ENCODE measurements at places on chromosomes 16 and 17.

DNA sequence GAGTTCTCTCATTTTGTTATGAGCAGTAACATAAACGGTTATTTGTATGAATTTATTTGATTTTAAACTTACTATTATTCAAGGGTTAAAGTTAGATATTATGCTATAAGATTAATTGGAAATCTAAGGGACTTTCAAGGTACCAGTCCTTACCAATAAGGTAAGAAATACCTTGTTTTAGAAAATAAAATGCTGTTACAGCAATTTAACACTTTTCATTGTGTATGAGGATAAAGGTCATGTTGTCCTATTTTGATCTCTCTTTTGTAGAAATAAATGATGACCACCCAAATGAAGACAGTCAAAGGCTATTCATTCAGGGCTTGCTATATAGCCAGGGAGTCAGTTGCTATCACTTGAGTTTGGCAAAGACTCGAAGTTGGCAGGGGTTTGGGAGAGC, 1185.9 kb upstream of the GOT2 start:
- DNase-seq: no peak

GRCh38 chr16:54462771-54463170, 176.2 kb upstream of the IRX3 start:
- DNase-seq: no peak

DNA sequence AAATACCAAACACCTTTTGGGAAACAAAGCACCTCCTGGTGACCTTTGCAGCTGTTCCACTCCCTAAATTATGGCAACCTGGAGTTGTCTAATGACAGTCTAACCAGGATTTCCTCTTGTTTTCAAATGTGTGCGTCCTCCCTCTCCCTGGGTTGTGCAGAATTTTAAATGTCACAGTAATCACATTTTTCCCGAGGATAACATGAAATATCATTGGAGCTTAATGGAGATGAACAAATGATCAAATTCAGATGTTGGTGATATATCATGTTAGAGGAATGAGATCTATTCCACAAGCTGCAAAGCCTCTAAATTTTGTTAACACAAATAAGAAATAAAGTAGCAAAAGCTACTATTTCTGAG, 86.9 kb upstream of the HLF start:
- DNase-seq: no peak

- DNase-seq: no peak
Measured at GRCh38 chr17:59405944-59406705, 74.7 kb downstream of the YPEL2 start.

- no peak for DNase-seq
Measured at GRCh38 chr17:42459256-42459800, 650 bp downstream of the ATP6V0A1 start.

DNA sequence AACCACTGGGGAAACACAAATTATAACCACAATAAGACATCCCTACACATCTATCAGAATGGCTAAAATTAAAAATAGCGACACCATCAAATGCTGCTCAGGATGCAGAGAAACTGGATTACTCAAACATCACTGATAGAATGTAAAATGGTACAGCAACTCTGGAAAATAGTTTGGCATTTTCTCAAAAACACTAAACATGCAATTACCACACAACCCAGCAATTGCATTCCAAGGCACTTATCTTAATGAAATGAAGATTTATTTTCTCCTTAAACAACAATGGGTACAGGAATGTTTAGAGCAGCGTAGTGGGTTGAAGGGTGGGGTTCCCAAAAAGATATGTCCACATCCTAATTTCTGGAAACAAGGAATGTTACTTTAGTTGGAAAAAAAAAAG, 309.0 kb upstream of the PMFBP1 start:
- no peak for DNase-seq

DNA sequence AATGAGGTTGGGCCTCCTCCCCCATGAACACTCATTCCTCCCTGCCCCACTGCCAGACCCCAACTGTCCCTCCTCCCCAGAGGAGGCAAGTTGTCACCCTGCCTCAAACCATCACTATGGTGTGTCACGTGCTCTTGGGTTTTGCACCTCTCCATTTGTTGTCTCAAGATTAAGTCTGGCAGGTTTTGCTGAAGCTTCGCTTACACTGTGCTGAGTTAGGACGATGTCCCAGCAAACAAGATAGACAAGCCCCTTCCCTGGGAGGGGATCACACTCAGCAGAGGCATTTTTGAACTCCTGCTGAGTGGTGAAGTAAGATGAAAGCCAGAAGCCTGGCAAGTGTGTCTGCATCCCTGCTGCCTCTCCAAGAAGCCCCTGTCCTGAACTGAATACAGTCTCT, 78.3 kb downstream of the CBLN1 start:
- no peak for DNase-seq

- DNase-seq: no peak
Measured at GRCh38 chr17:48113201-48113676, 5.7 kb downstream of the SNX11 start.

DNA sequence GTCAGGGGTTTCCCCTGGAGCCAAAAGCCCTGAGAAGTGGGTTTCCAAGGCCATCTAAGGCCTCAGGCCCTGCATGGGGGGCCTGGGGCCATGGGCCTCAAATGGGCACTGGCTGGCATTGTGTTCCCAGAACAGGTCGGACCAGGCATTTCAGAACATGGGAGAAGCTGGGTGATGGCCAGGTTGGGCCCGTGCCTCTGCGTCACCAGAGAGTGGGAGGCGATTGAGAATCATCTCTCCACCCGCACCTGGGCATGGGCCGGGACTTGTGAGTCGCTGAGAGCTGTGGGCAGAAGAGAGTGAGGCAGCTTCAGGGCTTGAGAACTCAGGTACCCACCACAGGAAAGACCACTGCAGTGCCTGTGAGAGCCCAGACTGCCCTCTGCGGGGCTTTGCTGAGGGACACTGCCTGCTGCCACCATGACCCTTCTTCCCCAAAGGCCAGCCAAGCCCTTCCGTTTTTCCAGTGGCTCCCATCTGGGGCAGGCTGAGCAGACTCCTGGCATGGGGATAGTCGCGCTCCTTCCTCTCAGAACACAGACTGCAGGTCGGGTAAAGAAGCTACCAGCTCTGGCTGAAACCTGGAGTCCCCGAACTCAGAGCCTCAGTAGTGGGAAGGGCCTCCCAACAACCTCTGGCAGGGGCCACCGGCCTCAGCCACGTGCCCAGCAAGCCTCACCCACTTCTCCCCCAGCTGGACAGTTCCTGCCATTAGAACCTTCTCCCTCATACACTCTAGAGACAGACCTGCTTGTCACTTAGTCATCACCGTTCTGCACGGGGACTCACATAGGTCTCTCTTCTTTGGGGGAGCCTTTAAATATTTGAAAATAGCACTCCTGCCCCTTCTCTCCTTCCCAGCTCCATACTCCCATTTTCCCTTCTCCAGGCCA, 1.6 kb downstream of the RAB11FIP4 start:
- DNase-seq: no peak

DNA sequence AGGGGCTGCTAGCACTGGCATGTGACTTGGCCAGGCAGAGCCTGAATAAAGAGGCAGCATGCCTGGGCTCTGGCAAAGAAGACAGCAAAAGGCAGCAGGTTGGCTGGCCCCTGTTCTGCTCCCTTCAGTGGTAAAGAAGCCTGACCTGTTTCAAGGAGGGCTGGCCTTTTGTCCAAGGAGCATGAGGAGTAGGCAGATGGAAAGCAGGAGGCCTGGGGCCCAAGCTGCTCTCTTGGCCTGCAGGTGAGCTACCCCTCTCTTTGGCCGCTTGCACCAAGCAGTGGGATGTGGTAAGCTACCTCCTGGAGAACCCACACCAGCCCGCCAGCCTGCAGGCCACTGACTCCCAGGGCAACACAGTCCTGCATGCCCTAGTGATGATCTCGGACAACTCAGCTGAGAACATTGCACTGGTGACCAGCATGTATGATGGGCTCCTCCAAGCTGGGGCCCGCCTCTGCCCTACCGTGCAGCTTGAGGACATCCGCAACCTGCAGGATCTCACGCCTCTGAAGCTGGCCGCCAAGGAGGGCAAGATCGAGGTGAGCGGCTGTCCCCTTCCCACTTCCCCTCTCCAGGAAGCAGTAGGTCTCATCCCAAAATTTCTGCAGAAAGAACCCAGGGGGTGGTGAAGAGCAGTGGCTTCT, 8.0 kb downstream of the TRPV2 start:
- no peak for DNase-seq

- no peak for DNase-seq
Measured at GRCh38 chr16:66133643-66134338, 232.7 kb upstream of the CDH5 start.

GRCh38 chr16:4052801-4053293, 63.4 kb downstream of the ADCY9 start:
- no peak for DNase-seq

- DNase-seq: no peak
Measured at GRCh38 chr17:1709403-1709951, 700 bp downstream of the TLCD2 start.

- no peak for DNase-seq
Measured at GRCh38 chr17:46020023-46020761, 21.1 kb downstream of the STH start.

DNA sequence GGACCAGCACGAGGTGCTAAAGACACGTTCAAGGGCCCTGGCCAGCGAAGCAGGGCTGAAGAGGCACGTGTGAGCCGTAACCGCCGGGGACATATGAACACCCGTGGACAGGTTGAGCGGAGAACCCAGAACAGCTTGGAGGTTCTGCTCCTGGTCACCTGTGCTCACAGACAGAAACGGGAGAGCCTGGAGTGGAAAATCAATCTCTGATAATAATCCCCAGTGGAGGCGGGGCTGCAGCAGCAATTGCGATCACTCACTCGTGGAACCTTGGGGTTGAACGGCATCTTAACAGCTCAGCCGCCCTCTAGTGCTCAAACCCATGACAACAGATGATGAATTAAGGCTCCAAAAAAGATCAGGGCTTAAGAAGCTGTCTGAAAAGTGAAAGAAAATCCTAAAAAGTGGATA, 25.6 kb downstream of the WIPI1 start:
- peak; percentile 44 for DNase-seq

DNA sequence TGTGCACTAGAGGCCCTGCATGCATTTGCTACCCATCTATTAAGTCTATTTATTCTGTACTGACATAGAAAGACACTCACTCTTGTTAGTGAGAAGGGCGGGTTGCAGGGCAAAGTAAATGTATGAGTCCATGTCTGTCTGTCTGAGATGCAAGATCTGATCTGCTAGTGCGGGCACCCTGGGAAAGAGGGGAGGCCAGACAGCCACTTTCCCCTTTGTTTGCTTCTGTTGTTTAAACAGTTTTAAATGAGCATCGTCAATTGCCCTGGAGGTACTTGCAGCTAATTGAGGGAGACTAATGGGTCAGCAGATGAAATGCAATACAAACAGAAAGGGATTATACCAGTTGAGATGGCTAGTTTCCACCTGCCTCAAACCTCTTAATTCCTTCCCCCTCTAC, 24.9 kb downstream of the SCNN1G start:
- DNase-seq: no peak

- DNase-seq: no peak
Measured at GRCh38 chr16:27439271-27440018, 37.5 kb downstream of the IL21R start.

DNA sequence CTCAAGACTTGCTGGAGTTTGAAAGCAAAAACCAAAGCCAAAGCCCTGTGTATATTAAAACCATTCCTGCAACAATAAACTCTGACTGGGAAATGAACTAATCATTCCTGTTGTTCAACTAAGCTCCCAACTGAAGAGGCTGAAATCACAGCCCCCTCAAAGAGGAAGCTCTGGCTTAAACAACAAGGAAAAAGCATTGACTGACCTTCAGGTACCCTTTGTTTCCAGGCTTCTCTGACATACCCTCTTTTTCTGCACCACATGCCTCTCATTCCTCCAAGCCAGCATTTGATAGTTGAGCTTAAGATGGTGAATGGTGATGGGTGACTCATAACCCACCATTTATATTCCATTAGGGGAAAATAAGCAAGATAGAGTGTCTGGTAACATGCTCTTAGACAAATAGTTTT, 470.9 kb upstream of the SOX9 start:
- peak; percentile 34 for DNase-seq

GRCh38 chr16:85574672-85575475, 38.2 kb upstream of the GSE1 start:
- DNase-seq: no peak

DNA sequence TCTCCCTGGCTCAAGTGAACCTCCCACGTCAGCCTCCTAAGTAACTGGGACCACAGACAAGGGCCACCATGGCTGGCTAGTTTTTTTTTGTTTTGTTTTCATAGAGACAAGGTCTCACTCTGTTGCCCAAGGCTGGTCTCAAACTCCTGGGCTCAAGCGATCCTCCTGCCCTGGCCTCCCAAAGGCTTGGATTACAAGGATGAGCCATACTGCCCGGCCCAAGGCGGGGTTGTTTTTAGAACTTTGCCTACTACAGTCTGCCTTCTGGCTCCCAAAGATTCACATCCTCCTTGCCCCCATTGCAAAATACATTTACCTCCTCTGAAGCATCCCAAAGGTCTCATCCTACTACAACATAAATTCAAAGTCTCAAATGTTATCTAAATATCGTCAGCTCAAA, 49.5 kb upstream of the PHOSPHO1 start:
- no peak for DNase-seq

DNA sequence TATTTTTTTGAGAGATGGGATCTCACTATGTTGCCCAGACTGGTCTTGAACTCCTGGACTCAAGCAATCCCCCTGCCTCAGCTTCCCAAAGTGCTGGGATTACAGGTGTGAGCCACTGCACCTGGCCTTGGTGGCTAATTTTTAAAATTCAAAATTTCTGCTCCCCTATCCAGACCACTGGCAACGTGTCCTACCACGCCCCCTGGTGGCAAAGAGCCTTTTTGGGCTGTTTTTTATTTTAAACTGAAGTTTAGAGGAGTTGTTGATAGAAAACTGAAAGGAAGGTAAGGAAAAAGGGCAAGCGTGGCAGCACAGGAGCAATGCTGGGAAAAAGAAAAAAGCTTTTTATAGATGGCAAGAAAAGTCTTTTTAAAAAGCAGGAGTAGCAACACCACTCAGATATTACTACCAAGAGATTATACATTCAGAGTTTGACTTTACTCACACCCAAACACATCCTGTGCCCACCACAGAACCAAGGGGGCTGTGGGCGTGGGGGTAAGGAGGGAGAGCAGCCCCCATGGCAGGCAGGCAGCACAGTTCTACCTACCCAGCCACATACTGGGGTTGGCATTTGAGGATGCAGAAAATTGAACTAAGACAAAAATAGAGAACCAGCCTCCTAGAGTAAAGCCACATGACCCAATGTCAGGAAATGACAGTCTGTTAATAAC, 4.2 kb upstream of the MXRA7 start:
- peak; percentile 65 for DNase-seq
